ENCODE measurements at places on chromosomes 4 and X.

DNA sequence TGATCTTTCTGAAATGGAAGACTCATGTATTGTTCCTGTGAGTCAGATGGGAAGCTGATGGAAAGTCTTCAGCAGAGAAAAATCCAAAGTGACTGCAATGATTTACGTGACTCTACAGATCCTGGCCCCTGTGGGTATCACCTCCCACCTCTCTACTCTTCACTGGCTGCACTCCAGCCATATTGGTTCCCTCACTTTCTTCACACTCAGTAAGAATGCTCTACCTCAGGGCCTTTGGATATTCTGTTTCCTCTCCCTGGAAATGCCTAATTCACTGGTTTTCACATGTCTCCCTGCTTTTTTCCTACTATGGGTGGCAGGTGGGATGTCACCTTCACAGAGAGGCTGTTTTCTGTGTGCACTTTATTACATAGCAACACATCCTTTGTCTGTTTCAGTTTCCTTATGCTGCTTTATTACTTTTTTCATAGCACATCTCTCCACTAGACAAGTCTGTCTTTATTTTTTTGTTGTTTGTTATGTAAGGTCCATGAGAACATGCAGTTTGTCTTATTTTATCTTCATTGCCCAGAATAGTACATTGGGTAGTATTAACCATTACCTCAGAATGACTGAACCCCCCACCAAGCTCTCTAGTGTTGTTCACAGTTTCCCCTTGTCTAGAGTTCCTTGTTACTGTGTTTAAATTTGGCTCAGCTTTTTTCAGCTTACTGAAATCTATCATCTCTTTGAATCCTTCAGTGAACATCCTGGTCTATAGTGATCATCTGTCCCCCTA is 57.6 kb upstream of the CLNK start:
- no peak for DNase-seq

DNA sequence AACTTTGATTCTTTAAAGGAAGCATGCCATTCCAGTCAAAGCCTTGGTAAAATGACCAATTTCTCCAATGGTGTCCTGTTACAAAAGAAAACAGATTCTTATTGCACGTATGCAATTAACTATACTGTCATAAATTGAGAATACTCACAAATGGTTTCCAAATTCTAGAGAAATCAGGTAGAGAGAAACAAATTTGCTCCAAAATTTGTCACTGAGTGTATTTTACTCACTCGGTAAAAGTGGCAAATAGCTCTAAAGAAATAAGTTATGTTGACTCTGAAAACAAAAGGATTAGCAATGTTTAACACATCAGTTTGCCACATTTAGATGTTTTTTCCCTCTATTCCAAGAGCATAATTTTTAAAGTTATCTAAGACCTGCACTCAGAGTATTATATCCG is 133.1 kb downstream of the DMD start:
- DNase-seq, result no peak

GRCh38 chr4:30642567-30642966 is 77.6 kb upstream of the PCDH7 start:
- no peak for DNase-seq

GRCh38 chr4:165351359-165352130 is 24.1 kb downstream of the MSMO1 start:
- DNase-seq, result no peak

- no peak for DNase-seq
Observed at GRCh38 chr4:45358573-45359506, 632.5 kb upstream of the GNPDA2 start.

- no peak for DNase-seq
Observed at GRCh38 chrX:148517176-148517575, 16.8 kb downstream of the AFF2 start.

GRCh38 chrX:65532016-65532415 is 2.6 kb downstream of the LAS1L start:
- DNase-seq, result no peak

DNA sequence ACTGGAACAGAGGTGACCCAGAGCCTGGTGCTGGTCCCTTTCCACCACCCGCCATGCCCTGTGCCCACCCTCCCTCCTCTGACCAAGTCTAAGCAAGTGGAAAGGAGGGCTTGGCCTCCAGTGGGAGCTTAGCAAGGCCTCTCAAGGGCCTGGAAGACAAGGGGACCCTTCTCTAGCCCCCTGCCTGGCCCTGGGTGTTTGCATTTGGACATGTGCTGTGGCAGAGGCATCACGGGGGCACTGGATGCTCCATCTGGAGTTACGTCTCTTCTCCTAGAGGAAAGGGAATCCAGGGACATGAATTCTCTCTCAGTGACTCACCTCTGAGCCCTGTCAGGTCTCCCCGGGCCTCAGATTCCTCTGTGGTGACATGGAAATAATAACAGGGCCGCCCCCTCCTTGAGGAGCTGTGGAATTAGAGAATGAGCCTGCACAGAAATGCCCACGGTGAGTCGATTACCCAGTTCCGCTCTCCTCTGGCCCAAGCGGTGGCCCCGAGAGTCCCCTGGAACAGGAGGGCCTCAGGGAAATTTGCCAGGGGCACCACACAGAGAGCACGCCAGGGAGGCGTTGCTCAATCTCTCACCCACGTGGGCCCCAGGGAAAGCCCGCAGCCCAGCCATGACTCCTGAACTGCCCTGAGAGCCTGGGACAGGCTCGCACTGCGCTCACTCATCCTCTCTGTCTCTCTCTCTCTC is 189.6 kb downstream of the BCOR start:
- no peak for DNase-seq

DNA sequence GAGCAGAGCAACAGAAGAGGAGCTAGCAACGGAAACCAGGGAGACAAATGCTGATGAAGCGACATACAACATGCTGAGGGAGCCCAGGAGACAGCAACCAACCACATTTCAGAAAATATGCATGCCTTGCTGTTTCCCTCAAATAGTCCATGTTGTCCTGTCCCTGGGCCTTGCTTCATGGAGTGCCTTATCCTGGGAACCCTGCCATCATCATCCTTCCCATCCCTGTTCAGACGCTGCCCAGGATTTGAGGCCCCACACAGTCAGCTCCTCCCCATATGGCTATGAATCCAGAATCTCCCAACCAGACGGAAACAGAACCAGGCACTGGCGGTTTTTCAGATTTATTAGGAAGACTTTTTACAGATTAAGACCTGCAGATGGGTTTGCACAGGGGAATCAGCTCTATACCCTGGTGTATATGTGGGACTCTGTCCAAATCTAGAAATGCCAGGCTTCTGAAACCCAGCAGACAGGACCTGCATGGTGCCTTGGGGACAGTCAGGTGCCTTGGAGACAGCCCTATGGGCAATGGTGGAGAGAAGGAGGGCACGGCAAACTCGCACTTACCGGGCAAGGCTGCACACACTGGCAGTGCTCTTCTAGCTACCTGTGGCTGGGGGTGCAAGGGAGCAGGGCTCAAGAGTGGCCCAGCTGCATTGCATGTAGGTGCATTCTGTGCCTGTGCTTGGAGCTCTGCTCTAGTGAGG is 199.7 kb upstream of the MAMLD1 start:
- DNase-seq, result no peak

DNA sequence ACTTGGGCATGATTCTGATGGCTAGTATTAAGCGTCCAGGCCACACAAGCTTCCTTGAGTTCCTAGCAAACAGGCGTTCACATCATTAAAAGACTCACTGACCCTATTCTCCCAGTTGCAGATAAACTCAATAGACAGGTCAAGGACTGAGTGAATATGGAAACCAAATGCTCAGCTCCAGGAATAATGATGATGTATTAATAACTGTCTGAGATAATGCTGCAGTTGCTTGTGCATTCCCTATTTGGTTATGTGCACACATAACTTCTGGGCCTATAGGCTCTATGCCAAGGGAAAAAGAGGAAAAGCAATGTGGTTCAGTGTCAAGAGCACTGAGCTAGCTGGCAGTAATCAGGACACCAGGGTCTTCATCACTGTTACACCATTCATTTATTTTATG is 3.5 kb downstream of the RAB9B start:
- DNase-seq, result no peak

DNA sequence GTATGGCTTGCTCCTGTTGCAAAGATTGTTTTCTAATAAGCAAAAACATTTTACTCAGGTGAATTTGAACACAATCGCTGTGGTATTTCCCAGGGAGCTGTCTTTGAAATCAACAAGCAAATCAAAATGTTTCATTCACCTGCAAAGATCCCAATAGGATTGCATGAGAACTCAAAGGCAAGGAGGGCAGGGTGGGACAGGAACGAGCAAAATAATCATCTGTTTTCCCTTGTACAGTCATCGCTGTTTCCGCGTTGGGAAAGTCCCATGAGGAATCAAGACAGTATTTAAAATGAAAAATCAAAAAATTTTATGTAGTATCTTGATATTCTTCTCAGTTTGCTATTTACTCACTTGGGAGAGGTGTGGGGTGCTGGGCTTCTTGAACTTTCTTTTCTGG is 198.8 kb downstream of the STIM2 start:
- no peak for DNase-seq

GRCh38 chr4:41878991-41879491 is 56.2 kb upstream of the TMEM33 start:
- DNase-seq, result no peak

DNA sequence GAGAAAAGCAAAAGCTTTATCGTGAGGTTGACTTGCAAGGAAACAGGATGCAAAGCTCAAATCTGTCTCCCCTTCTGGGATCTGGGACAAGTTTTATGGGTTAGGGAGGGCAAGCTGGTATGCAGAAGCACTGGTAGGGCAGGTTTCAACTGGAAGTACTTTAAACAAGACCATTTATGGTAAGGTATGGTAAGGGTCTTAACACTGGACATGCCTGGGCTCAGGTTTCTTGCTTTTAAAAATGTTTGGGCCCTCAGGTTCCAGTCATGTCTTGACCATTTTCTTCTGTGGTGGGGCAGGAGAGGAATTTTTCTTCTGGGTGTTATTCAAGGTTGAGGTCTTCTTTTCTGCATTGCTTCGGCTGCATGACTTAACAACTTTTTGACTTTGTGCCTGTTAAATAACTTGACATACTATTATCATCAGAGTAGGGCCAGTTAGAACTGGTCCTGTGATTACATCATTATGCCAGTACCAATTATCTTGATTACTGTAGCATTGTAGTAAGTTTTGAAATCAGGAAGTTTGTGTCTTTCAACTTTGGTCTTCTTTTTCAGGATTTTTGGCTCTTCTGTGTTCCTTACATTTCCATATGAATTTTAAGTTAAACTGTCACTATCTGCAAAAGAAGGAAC is 33.7 kb downstream of the CD38 start:
- DNase-seq, result no peak

DNA sequence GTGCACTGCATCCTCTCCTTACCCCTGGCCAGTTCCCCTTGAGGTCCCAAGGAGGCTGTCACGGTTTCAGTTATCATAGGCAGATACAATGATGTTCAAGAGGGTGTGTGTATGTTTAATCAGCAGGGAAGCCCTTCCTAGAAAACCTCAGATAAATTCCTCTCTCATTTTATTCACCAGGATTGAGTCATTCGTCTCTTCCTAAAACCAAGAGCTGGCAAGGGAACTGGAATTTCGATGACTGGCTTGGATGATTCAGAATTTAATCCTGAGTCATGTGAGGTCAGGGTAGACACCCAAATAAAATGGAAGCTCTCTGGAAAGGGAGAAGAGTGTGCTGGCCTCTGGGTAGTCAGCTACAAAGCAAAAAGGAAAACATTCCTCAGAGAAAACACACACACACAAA is 106.2 kb upstream of the RAPGEF2 start:
- DNase-seq, result no peak

GRCh38 chr4:42638993-42639392 is 17.9 kb downstream of the ATP8A1 start:
- DNase-seq, result no peak

DNA sequence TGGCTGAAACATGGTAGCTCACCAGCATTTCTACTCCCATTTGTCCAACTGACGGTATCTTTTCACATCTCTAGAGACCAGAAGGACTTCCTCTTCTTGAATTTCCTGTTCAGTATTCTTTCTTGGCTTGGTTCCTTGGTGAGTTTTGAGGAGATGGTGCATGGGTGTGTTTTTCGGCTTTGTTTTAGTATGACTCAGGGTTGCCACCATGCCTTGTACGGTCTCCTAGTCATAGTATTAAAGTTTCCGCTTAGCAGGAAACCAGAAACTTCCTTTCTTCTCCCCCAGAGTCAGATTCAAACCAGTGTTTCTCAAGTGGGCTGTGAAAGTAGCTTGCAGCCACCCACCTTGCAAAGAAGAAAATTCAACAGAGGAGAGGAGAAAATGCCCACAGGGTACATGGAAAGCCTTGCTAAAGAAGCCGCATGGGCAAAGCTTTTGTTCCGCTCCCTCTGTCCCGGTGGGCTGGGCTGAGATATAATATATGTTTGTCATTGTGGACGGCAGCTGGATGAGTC is 5.7 kb downstream of the CD99 start:
- no peak for DNase-seq

- no peak for DNase-seq
Observed at GRCh38 chr4:186948361-186949242, 224.9 kb upstream of the FAT1 start.

GRCh38 chr4:48710446-48711209 is 69.5 kb downstream of the FRYL start:
- no peak for DNase-seq

GRCh38 chr4:42750856-42751255 is 94.0 kb upstream of the ATP8A1 start:
- no peak for DNase-seq

DNA sequence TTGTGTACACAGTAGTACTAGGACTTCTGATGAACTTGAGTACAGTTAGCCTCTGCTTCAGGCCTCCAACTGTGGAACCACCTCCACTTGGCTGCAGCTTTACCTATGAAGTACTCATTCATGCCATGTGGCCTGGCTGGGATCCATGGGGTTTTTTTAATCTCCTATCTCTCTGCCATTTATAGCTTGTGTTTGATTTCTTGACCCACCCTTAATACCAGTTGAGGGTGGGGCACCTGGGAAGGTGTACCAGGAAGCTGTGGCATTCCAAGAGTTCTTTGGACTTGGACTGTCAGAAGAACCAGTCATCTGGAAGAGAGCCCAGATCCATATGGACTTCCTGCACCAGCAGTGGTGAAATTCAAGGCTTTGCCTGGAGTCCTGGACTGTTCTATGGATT is 230.1 kb downstream of the SHROOM3 start:
- no peak for DNase-seq

GRCh38 chrX:107724653-107725052 is 50.9 kb downstream of the TSC22D3 start:
- DNase-seq, result no peak

DNA sequence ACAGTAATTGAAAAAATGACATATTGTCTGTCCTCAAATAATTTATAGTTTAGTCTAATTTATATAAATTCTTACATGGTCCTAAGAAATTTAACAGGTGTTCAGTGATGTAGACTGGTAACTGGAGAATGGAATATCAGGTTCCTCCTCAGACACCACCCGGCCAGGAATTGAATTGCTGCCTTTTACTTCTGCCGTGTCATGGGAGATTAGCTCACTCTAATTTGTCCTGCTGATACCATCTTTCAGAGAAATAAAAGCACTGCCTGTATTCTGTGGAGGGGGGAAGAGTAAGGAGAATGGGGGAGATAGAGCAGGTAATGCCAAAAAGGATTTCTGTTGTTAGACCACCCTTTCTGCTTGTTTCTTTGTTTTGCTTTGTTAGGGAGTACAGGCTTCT is 125.2 kb upstream of the KLHL4 start:
- DNase-seq, result no peak

- no peak for DNase-seq
Observed at GRCh38 chr4:7166237-7166636, 26.1 kb upstream of the SORCS2 start.
